ENCODE measurements at places on chromosomes 13 and 19.

DNA sequence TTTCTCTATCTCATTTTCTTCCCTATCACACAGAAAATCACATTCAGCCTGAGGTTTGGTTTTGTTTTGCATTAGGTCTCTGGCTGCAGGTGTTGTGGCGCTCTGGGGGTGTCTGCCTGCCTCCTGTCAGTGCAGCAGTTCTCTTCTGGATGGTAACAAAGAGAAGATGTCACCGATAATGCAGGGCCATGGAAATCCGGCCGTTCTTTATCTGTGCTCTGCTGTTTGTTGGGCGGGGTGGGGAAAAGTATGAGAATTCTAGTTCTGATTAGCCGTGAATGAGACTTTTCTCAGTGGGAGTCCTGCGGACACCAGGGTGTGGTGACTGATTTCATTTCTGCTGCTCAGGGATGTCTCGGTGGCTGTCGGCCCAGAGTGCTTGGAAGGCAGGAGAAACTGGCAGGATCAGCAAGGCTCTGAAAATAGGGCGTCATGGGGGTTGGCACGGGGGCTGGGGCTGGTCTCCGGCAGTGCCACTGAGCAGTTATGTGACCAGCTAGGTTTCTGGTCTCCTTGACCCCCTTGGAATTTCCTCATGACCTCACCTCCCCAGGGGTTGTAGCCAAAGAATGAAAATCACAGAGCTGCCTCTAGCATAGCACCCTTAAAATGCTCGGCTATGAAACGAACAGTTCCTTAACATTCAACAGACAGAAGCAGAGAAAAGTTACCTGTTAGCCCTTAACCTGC is 5.0 kb downstream of the RNF113B start:
- no peaks in the 10 kb centered on the region for H3K4me1 ChIP-seq
- no peak for DNase-seq
- no peak overlapping the region for H3K27ac ChIP-seq
- H3K4me3 ChIP-seq = no peak overlapping the region

DNA sequence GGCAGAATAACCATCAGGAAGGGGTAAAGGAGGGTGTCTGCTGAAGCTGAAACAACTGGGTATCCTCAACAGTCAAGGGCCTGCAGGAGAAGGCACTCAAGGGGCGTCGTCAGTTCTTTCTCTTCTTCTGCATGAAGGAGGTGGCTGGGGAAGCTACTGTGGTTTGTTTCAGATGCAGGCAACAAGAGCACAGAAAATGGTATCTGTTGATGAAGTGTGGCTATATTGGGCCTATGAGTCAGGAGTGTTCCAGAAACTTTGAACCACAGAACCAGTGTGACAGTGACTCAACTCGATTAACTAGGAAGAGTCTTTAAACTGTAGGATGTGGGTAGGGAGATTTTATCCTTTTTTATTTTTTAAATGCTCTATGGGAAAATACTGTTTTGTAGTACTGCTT is 686.3 kb downstream of the FGF9 start:
- no peaks in the 10 kb centered on the region for H3K27me3 ChIP-seq
- no peaks in the 10 kb centered on the region for H3K4me1 ChIP-seq
- no peak overlapping the region for H3K27ac ChIP-seq
- H3K4me3 ChIP-seq = no peak overlapping the region
- no peak for DNase-seq

- no peak overlapping the region for H3K27ac ChIP-seq
- no peak overlapping the region for H3K4me3 ChIP-seq
- H3K27me3 ChIP-seq = no peaks in the 10 kb centered on the region
- H3K36me3 ChIP-seq = no peaks in the 10 kb centered on the region
Measured at GRCh38 chr19:55542292-55542855, 3.0 kb downstream of the SBK3 start.

GRCh38 chr19:28602675-28603298 is 610.2 kb downstream of the UQCRFS1 start:
- no peaks in the 10 kb centered on the region for H3K27me3 ChIP-seq
- H3K4me1 ChIP-seq = no peaks in the 10 kb centered on the region
- DNase-seq = no peak
- no peak overlapping the region for H3K4me3 ChIP-seq

GRCh38 chr13:47294691-47295090 is 397.8 kb upstream of the HTR2A start:
- H3K4me3 ChIP-seq = no peak overlapping the region
- no peak overlapping the region for H3K27ac ChIP-seq
- H3K36me3 ChIP-seq = no peaks in the 10 kb centered on the region
- no peak for DNase-seq
- H3K27me3 ChIP-seq = no peaks in the 10 kb centered on the region

- no peak overlapping the region for H3K27ac ChIP-seq
- H3K36me3 ChIP-seq = no peaks in the 10 kb centered on the region
- H3K4me3 ChIP-seq = no peak overlapping the region
- no peak for DNase-seq
Measured at GRCh38 chr13:84417416-84417815, 535.1 kb upstream of the SLITRK1 start.

DNA sequence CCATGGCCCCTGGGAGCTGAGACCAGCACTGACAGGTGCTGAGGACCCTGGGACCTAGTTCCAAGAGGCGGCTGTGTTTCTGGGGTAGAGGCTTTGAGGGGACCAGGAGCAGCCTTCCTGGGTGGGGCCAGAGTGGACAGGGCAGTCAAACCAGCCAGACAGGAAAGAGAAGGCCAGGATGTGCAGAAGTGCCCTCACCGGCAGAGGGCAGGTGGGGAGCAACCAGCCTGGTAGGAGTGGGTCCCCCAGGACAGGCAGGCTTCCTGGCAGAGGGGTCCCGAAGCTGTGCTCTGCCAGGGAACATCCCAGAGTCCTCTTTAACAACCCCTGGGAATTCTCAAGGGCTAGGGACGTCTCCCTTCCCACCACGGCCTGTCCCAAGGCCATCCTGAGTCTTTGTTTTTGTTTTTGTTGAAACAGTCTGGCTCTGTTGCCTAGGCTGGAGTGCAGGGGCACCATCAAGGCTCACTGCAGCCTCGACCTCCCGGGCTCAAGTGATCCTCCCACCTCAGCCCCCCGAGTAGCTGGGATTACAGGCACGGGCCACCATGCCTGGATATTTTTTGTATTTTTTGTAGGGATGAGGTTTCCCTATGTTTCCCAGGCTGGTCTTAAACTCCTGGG is 3.0 kb upstream of the HIPK4 start:
- H3K4me1 ChIP-seq = no peaks in the 10 kb centered on the region
- no peak for DNase-seq
- H3K36me3 ChIP-seq = no peaks in the 10 kb centered on the region
- no peak overlapping the region for H3K27ac ChIP-seq

DNA sequence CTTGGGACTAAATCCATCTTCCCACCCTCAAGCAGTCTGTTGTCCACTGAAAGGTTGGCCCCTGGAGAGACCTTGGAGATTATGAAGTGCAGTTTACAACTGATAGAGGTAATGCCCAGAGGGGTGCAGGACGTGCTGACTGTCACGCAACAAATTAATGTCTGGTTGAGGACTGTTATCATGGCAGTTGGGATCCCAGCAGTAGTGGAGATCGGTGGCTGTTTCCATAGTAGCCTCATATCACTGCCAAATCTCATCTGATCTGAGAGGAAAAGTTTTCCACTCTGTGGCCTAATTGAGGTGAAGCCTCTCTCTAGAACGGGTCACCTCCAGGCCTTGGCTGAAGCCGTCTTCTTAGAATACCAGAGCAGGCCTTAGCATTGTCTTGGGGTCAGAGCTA is 4.1 kb downstream of the TECR start:
- H3K27me3 ChIP-seq = no peaks in the 10 kb centered on the region
- H3K4me3 ChIP-seq = no peak overlapping the region
- no peak for DNase-seq
- H3K27ac ChIP-seq = no peak overlapping the region
- peaks cover 5% of the 10 kb centered on the region for H3K36me3 ChIP-seq
- H3K4me1 ChIP-seq = peaks cover 26% of the 10 kb centered on the region

DNA sequence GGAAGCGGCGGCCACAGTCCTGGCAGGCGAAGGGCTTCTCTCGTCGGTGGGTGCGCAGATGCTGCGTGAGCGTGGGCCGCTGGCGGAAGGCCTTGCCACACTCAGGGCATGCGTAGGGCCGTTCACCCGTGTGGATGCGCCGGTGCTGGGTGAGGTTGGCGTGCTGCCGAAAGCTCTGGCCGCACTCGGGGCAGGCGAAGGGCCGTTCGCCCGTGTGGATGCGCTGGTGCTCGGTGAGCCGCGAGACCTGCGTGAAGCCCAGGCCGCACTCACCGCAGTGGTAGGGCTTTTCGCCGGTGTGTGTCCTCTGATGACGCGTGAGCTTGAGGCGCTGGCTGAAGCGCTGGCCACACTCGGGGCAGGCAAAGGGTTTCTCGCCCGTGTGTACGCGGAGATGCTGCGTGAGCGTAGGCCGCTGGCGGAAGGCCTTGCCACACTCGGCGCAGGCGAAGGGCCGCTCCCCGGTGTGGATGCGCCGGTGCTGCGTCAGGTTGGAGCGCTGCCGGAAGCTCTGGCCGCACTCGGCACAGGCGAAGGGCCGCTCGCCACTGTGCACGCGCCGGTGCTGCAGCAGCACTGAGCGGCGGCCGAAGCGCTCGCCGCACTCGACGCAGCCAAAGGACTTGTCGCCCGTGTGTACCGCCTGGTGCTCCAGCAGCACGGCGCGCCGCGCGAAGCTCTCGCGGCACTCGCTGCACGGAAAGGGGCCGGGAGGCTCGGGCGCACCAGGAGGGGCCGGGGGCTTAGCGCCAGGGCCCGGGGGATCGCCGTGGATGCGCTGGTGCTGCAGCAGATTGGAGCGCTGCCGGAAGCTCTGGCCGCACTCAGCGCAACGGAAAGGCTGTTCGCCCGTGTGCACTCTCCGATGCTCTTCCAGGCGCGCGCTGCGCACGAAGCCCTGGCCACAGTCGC is 4.0 kb upstream of the UBE2M start:
- H3K36me3 ChIP-seq = peaks cover 9% of the 10 kb centered on the region
- H3K4me1 ChIP-seq = peaks cover 34% of the 10 kb centered on the region
- no peak overlapping the region for H3K27ac ChIP-seq
- no peak overlapping the region for H3K4me3 ChIP-seq
- DNase-seq = peak; percentile 69
- H3K27me3 ChIP-seq = no peaks in the 10 kb centered on the region

- H3K36me3 ChIP-seq = no peaks in the 10 kb centered on the region
- no peak overlapping the region for H3K4me3 ChIP-seq
- DNase-seq = no peak
- no peaks in the 10 kb centered on the region for H3K27me3 ChIP-seq
Measured at GRCh38 chr13:71880753-71881541, 13.9 kb upstream of the DACH1 start.

DNA sequence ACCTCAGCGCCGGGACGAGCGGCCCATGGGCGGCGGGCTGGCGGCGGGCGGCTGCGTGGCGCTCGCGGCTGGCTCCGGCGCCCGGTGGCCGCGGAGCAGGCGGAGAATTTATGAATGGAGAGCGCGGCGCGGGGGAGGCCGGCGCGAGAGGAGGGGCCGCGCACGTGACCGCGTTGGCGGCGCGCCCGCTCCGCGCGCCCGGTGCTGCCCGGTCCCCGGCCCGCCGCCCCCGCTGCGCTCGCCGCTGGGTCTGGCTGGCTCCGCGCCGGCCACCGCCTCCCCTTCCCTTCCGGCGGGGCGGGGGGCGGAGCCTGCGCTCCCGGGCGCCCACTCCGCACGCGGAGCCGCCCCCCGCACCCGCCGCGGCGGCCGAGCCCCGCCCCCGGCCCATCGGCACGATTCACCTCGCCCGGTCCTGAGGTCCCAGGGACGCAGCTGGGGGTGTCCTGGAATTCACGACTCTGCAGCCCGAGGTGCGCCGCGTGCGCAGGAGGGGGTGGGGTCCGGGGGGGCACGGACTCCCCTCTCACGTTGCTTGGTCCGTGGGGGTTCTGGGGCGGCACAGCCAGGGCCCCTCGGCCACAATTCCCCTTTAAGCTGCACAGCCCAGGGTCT is at the start of gene CBARP:
TSS of gene CBARP (minus strand) at position 252 of the 615 bp plus-strand sequence. CDS start 1,905 bp downstream, outside the sequence.
- peak within 1 kb of the TSS; percentile 70 for H3K4me3 ChIP-seq
- DNase-seq = no peak
- H3K27ac ChIP-seq = no peak within 1 kb of the TSS
- H3K36me3 ChIP-seq = no peaks in the 10 kb centered on the region
- no peaks in the 10 kb centered on the region for H3K27me3 ChIP-seq

- H3K4me3 ChIP-seq = no peak overlapping the region
- peak; percentile 45 for DNase-seq
- no peaks in the 10 kb centered on the region for H3K36me3 ChIP-seq
- H3K4me1 ChIP-seq = no peaks in the 10 kb centered on the region
Measured at GRCh38 chr13:46265292-46265691, 53.6 kb downstream of the LRRC63 start.

DNA sequence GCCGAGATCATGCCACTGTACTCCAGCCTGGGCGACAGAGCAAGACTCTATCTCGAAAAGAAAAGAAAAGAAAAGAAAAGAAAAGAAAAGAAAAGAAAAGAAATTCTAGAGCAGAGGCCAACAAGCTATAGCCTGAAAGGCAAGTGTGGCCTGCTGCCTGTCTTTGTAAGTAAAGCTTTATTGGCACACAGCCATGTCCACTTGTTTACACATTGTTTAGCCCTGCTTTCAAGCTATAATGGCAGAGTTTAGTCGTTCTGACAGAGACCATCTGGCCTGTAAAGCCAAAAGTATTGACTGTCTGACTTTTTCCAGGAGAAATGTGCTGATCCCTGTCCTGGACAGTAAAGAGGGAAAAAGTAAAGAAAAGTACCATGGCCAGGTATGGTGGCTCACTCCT is 18.3 kb downstream of the NWD1 start:
- DNase-seq = no peak
- no peak overlapping the region for H3K27ac ChIP-seq
- H3K27me3 ChIP-seq = peaks cover 2% of the 10 kb centered on the region

DNA sequence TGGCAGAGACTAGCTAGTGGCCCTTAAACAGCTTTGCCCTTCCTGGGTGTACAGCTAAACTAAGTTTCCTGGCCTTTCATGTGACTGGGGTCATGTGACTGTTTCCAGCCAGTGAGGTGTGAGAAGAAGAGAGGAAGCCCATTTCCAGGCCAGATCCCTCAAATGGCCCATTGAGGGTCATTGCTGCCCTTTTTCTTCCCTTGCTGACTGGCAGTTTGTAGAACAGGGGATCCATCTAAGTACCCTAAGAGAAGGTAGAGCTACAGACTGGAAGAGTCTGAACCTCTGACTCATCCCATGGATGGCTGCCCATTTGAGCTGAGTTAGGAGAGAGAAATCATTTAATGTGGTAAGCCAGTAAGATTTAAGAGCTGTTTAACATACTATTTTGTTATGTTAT is 2.8 kb downstream of the SWSAP1 start:
- H3K27ac ChIP-seq = no peak overlapping the region
- no peak overlapping the region for H3K4me3 ChIP-seq
- peaks cover 62% of the 10 kb centered on the region for H3K4me1 ChIP-seq

DNA sequence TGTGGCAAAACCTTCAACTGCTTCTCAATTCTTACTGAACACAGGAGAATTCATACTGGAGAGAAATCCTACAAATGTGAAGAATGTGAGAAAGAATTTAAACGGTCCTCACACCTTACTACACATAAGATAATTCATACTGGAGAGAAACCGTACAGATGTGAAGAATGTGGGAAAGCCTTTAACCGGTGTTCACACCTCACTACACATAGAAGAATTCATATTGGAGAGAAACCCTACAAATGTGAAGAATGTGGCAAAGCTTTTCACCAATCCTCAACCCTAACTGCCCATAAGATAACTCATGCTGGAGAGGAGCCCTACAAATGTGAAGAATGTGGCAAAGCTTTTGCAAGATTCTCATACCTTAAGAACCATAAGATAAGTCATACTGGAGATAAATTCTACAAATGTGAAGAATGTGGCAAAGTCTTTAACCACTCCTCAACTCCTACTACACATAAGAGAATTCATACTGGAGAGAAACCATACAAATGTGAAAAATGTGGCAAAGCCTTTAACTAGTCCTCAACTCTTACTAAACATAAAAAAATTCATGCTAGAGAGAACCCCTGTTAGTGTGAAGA is 111.7 kb downstream of the ZNF100 start:
- no peak for DNase-seq
- H3K27ac ChIP-seq = no peak overlapping the region
- no peaks in the 10 kb centered on the region for H3K36me3 ChIP-seq
- no peaks in the 10 kb centered on the region for H3K4me1 ChIP-seq
- no peak overlapping the region for H3K4me3 ChIP-seq
